ENCODE measurements at places on chromosomes 6 and 20.

DNA sequence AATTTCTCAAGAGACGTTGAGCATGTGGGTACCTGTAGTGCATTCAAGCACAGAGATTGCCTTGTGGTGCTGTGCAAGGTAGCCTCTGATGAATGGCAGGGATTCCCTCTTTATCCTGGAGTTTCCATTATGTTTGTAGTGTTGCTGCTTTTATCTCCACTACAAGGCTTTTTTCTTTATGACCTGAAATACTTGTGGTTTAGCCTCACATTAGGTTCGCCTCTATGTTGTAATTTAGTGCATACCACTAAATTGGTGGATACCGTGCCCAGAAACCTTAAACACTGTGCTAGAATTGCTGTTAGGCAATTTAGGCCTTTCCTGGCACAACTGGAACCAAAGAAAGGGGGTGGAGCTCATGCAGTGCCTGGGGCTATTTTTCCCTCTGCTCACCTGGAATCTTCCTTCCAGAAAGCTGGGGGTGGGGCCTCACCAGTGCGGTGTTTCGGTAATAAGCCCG lies 76.8 kb downstream of the NCOA7 start:
- DNase-seq: no peak

DNA sequence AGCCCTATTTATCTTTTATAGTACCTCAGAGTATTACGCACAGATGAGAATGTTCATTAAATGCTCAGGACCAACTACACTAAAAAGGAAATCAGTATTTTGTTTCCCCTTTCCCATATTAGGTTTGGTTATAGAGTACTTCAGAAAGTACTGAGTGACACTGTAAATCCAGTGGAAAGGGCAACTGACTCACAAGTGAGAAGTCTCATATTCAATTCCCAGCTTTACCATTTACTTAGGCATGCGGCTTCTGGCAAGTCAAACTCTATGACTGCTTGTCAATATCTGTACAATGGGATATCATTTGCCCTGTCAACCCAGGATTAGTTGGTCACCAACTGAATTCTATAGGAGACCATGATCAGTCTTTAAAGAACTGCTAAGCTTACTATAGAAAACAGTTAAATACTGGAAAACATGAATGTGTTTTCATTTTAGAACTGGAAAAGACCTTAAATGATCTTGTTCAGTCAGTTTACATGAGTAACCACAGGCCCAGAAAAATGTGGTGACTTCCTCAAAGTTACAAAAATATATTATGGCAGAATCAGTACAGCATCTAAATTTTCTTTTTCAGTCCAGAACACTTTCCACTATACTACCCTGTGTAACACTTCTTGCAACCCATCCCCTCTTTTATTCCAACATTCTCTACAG lies 3.6 kb downstream of the MAP3K7 start:
- no peak for DNase-seq

DNA sequence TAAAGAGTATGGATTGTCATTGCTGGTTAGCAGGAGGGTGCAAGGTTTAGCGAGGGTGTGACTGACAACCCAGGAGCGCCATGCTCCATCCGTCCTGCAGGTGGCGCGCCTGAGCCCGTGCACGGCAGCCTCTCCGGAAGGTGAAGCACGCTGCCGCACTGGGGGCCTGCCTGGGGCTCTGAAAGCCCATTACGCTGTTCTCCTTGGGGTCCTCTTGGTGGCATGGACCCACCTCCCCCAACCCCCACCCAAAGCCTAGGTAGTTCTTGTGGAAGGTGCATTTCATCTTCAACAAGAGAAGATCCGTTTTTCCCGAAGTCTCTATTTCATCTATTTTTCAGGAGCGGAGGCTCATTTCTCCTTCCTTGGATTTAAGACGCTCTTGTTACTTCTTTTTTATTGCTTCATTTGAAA lies 197.4 kb upstream of the KCNG1 start:
- DNase-seq: peak; percentile 21

- DNase-seq: no peak
Measured at GRCh38 chr6:92710048-92710447, 709.3 kb downstream of the EPHA7 start.

DNA sequence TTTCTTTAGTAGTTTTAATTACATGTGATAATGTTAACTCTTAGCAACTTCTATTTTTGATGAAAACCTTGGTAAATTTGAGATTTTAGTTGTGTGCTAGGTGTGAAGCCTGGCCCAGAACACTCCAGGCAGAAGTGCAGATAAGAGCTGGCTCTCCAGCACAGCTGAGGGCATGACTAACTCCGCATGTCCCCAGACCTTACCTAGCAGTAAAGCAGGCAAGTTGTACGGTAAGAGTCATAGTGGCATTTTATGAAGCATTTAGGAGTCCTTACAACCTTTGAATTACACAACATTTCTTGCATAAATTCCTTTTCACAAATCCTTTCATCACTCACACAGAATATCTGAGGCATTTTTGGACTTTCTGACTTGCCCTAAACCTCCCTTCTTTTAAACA lies 67.2 kb downstream of the OPRM1 start:
- no peak for DNase-seq

DNA sequence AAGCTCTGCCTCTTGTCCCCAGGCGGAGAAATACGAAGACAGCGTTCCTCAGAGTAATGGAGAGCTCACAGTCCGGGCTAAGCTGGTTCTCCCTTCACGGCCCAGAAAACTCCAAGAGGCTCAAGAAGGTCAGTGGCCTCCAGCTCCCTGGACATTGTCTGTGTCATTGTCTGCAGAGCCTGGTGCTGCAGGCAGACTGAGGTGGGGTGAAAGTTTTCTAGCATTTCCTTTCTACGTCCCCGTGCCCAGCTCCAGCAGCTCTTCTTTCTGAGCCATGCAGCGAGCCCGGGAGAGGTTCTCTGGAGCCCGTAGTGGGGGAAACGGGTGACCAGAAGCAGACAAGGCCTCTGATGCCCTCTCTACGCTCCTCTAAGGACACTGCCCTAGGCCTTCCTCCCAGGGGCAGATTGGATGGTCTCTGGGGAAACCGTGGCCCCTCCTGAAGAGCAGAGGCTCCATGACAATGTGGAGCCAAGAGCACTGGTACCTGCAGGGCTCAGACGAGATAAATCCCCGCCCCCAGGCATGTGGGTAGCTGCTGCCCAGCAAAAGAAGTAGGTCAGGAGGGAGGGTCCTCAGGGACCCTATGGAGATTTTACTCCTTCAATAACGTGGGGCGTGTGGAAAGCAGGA lies 58.4 kb downstream of the EZR start:
- no peak for DNase-seq

- DNase-seq: no peak
Measured at GRCh38 chr6:4913705-4914419, 90.0 kb downstream of the RPP40 start.

DNA sequence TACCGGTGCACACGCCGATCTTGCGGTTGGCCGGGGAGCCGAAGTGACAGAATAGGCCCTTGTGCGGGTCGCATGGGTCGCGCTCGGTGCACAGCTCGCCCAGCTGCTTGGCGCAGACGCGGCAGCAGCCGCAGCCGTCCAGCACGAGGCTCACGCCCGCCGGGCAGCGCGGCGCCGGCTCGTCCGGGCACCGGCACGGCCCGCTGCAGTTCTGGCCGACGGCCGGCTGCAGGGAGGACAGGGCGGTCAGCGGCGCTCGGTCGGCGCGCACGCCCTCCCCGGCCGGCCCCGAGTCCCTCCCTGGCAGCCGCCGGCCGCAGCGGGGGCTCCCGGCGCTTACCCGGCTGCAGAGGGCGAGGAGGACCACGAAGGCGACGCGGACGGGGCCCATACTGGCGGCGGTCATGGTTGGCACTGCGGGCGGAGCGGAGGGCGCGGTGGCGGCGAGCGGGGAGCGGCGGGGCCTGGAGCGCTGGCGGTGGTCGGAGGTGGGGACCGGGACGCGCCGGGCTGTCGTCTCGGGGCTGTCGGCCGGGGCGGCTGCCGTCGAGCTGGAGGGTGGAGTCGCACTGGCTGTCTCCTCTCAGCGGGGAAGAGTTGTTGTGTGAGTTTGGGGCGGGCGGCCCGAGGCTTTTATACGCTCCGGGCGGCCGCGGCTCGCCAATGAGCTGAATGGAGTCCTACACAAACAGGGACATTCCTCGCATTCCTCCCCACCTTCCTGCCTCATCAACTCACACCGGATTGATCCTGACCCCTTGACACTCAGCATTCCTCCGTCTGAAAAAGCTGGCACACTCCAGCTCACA lies at the start of gene CCN2:
TSS of gene CCN2 (minus strand) at position 606 of the 809 bp plus-strand sequence. CDS start at position 406, 200 bp downstream.
- DNase-seq: peak; percentile 13

DNA sequence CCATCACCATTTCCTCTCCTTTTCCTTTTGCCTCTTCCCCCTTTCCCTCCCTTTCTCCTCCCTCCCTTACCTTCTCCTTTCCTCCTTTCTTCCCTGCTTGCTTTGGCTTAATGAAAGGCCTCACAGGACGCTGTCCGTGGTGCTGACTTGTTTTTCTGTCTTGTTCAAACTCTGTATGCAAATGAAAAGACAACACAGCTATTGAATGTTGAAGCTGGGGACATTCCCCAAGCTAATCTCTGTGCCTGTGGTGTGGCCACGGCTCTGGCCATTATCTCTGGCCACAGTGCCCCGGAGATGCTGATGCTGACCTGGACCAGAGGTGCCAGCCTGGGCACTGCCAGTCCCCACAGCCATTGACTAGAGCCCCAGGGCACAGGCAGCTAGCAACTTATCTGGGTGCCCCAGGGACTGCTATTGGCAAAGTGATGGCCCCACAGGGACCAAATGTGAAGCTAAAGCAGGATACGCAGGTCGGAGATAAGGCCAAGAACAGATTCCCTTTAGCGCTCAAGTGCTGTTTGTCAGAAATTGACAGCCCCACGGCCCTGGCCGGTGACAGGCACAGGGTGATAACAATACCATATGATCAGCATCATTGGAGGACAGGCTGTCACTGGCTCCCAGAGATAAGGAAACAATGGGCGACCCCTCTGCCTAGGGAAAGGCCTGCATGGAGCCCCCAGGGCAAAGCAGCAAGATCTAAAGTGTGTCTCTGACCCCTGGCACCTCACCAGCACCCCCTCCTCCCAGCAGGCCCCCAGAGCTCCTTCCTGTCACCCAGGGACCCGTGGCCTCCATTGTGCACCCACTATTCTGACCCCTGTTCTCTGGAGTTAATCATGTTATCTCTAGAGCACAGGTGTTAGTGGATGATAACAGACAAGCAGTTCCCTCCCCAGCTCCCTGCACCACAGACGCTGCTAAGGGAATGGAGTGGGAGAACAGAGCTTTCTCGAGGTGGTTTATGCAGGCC lies 31.6 kb upstream of the SLC32A1 start:
- DNase-seq: no peak

- no peak for DNase-seq
Measured at GRCh38 chr6:151178373-151178772, 61.4 kb upstream of the AKAP12 start.

GRCh38 chr6:56525974-56526789 lies 116.5 kb downstream of the DST start:
- DNase-seq: no peak

GRCh38 chr6:157673596-157673995 lies 149.4 kb upstream of the SNX9 start:
- no peak for DNase-seq

DNA sequence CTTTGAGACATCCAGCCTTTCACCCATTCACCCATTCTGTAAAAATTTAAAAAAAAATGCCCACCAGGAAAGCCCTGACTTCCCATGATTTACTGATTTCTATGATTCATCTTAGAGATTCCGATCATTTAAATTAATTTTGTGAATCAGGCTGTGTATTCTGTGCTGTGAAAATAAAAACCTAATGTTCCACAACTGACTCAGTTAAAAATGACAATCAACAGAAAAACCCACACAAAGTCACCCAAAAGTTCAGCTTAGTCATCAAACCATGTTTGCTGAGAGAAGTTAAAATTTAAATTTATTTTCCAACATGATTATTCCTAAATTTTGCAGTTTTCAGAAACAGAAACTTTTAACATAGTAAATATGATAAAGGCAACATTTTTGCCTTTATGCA lies 509.9 kb downstream of the TENT5A start:
- DNase-seq: no peak

DNA sequence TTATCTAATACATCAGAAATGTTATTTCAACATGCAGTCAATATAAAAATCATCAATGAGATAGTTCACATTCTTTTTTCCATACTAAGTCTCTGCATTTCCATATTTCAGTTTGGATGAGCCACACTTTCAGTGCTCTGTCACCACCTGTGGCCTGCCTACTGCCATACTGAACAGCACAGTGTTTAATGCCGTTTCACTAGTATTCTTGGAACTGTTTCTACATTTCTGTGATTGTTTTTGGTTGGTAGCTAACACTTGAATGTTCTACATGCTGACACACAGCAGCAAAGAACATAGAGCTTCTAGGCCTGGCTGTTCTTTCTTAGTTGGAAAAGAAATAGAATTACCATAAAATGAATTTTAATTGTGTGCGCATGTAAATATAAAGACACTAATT lies 61.4 kb upstream of the KIF25 start:
- no peak for DNase-seq

- DNase-seq: no peak
Measured at GRCh38 chr6:122114717-122115116, 284.7 kb upstream of the HSF2 start.

DNA sequence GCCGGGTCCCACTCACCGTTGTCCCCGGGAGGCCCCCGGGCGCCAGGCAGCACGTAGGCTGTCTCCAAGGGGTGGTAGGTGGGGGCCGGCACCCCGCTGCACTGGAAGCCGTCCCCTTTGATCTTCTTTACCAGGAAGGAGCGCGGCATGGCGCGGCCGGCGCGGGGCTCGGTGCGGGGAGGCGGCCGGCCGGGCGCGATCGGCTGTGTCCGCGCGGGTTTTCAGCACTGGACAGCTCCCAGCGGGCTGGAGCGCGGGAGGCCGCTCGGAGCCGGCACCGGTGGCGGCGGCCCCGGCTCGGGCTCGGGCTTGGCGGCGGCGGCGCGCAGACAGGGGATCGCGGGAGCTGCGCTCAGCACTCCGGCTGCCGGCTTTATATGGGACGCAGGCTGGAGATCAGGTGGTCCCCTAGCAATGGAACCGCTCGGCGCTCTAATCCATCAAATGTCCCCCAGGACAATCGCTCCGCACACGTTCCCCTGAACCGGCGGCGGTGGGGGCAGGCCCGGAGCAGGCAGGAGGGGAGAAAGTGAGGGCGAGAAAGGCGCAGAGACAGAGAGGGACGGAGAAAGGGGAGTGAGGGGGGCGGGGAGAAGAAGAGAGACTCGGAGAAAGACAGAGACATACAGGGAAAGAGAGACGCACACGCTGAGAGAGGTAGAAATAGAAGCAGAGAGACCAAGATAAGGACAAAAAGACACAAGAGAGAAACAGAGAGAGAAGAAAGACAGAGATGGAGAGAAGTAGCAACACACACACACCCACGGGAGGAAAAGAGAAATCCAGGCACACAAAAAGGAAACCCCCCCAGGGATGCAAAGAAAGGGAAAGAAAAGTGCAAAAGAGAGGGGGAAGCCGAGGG lies at the start of gene SCRT2:
TSS of gene SCRT2 (minus strand) at position 350 of the 862 bp plus-strand sequence. CDS start at position 149, 201 bp downstream.
- peak; percentile 44 for DNase-seq

- no peak for DNase-seq
Measured at GRCh38 chr6:150783813-150784212, 81.7 kb upstream of the MTHFD1L start.

DNA sequence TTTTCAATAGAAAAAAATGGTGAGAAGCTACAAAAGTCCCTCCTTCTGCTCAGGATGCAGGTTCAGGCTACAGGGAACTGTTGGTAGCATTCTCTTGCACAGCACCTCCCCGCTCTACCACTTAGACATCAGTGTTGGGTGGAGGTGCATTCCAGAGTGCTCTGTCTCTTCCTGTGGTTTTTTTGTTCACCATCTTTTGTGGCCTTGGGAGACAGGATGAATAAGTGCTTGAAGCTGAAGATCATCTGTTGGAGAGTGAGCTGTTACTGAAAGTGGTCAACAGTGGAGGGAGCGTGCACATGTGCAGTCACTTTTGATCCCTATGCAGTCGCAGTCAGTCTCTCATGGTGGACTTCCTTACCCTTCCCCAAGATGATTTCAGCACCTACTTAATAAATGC lies 16.6 kb upstream of the BTBD3 start:
- DNase-seq: no peak

GRCh38 chr20:34215711-34216381 lies 25.4 kb upstream of the ASIP start:
- DNase-seq: peak; percentile 36
